CD8-positive, alpha-beta memory T cell (primary cell): ENCODE measurements at places on chromosomes 2 and 18. TPM values are rescaled to one million over a fixed set of nuclear protein-coding genes. Genes with fewer than 3 reads are reported as not detected.

- no peak for DNase-seq
Measured at GRCh38 chr2:230678451-230678850, 34.2 kb upstream of the CAB39 start.

- no peak for DNase-seq
Measured at GRCh38 chr18:75377258-75377657, 50.2 kb downstream of the SMIM21 start.

- DNase-seq, result no peak
Measured at GRCh38 chr2:19461504-19462255, 103.3 kb upstream of the OSR1 start.

DNA sequence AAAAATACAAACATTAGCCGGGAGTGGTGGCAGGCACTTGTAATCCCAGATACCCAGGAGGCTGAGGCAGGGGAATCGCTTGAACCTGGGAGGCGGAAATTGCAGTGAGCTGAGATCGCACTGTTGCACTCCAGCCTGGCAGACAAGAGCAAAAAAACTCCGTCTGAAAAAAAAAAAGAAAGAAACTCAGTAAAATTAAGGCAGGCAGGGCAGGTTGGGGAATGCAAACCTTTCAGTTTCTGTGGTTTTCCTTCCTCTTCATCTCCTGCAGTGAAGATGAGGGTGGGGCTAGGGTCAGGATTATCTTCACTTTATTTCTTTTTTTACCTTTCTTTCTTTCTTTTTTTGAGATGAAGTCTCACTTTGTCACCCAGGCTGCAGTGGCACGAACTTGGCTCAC lies 43.2 kb upstream of the PSME4 start:
- peak; percentile 56 for DNase-seq

- no peak for DNase-seq
Measured at GRCh38 chr2:236040600-236041328, 127.4 kb downstream of the GBX2 start.

DNA sequence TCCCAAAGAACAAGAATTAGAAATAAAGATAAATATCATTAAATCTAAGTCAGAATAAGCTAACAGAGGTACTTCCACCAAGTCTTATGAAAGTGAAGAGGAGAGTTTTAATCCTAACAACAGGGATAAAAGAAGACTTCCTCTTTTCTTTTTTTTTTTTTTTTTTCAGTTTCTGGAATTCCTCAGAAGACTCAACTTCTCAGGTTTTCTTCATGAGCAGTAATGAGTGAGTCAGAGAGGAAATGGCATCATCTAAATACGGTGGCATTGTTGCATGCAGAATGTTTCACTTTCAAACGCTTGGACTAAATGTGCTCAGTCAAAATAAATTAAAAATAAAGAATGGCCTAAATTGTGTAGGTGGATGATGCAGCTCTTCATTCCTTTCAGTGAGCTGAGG lies 45.6 kb upstream of the ARHGAP15 start:
- DNase-seq, result no peak

DNA sequence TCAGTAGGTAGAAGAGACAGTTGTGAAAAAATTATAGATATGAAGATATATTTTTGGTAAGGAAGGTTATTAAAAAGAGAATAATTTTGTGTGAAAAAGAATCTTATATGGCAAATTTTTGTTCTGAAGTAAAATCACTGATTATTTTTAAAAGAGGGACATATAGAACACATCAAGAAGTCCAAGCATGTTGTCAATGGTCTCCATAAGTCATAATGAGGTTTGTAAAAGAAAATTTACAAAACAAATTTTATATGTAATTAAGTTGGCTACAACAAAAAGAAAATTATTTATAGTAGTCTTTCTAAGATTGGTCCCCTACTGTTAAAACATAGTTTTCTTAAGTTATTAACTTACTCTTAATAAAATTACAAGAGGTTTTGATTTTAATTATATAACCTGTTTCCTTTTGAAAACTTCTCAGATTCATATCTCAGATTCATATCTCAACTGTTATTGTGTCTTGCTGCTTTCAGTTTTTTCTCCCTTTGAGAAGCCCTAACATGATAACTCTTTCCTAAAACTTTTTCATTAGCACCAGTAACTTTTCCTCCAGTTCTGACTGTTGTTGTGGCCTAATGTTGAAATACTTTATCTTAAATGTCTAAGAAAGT lies 81.2 kb downstream of the SH3YL1 start:
- DNase-seq, result no peak

The ASB18 gene
- not detected for polyA plus RNA-seq

The ASXL3 gene
- not detected for polyA plus RNA-seq

The FAM124B gene
- not detected for polyA plus RNA-seq
